ENCODE measurements at places on chromosomes 3 and 15.

- H3K27me3 ChIP-seq = no peaks in the 10 kb centered on the region
- no peak overlapping the region for H3K27ac ChIP-seq
- no peaks in the 10 kb centered on the region for H3K36me3 ChIP-seq
- no peak for DNase-seq
- H3K4me1 ChIP-seq = no peaks in the 10 kb centered on the region
These were observed 20.5 kb upstream of the SLCO3A1 start for GRCh38 chr15:91833056-91833455.

GRCh38 chr3:150243466-150243865 lies 164.6 kb upstream of the TSC22D2 start:
- H3K4me1 ChIP-seq = peaks cover 18% of the 10 kb centered on the region
- no peak overlapping the region for H3K4me3 ChIP-seq
- no peak for DNase-seq
- no peaks in the 10 kb centered on the region for H3K36me3 ChIP-seq

DNA sequence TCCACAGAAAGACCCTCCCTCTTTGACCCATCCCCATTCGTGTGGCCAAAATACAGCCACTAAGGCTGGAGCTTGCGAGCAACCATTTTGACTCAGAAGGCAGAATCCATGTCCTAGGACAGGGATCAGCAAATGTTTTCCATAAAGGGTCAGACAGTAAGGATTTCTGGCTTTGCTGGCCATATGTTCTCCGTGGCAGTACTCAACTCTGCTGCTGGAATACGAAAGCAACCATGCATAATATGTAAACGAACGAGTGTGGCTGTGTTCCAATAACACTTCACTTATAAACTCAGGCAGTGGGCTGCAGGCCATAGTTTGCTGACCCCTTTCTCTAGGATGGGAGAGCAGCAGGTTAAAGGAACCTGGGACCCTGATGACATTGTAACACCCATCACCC lies 77.6 kb upstream of the WNT5A start:
- peak overlapping the region; percentile 56 for H3K27ac ChIP-seq
- peaks cover 37% of the 10 kb centered on the region for H3K4me1 ChIP-seq
- H3K4me3 ChIP-seq = no peak overlapping the region
- no peak for DNase-seq
- H3K27me3 ChIP-seq = no peaks in the 10 kb centered on the region

GRCh38 chr3:160981217-160981938 lies 123.8 kb downstream of the B3GALNT1 start:
- H3K4me1 ChIP-seq = no peaks in the 10 kb centered on the region
- no peak overlapping the region for H3K4me3 ChIP-seq
- H3K36me3 ChIP-seq = no peaks in the 10 kb centered on the region
- H3K27me3 ChIP-seq = no peaks in the 10 kb centered on the region
- no peak for DNase-seq

- no peak overlapping the region for H3K27ac ChIP-seq
- no peak overlapping the region for H3K4me3 ChIP-seq
- H3K4me1 ChIP-seq = peaks cover 28% of the 10 kb centered on the region
- H3K36me3 ChIP-seq = no peaks in the 10 kb centered on the region
These were observed 4.4 kb upstream of the GNAI2 start for GRCh38 chr3:50231581-50231980.

Measured in sigmoid colon (tissue), 7 donors.